ENCODE measurements at places on chromosomes 6 and 20.

GRCh38 chr20:50221501-50222308 lies 31.1 kb downstream of the CEBPB start:
- DNase-seq: no peak

- DNase-seq: no peak
Measured at GRCh38 chr6:52519618-52520017, 57.2 kb downstream of the TRAM2 start.

GRCh38 chr20:1860446-1860845 lies 34.8 kb upstream of the SIRPA start:
- no peak for DNase-seq

- DNase-seq: no peak
Measured at GRCh38 chr20:38106461-38106860, 58.6 kb downstream of the TGM2 start.

DNA sequence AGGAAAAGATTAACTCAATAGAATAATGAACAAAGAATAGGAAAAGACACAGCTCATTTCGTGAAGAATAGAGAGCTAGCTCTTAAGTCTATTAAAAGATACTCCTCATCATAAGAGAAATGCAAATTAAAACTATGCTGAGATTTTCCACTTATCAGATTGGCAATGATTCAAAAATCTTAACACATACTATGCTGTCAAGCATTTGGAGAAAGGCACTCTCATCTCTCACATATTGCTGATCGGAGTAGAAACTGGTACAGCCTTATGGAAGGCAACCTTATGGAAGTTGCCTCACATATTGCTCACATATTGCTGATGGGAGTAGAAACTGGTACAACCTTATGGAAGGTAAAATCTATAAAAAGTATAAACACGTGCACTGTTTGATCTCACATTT lies 21.4 kb upstream of the PLAGL1 start:
- DNase-seq: no peak

- no peak for DNase-seq
Measured at GRCh38 chr6:55379471-55379870, 52.2 kb downstream of the GFRAL start.

DNA sequence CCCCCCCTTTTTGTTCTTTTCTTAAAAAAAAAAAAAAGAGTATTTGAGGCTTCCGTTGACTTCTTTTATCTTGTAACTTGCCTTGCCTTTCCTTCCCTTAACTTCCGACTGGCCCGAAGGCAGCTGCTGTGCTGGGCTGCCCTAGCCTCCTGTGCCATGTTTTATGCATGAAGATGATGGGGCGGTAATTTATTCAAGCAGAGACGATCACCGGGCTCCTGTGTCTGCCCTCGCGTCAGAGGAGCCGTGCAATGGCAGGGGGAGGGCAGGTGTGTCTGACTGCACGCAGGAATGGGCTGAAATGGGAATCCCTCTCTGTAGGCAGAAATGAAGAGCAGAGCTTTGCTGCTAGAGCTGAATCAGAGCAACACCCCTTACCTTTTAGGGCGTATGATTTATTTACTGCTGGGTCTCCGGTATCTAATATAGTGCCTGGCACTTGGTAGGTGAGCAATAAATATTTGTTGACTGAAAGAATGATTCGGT lies 106.3 kb upstream of the RIPOR2 start:
- no peak for DNase-seq

DNA sequence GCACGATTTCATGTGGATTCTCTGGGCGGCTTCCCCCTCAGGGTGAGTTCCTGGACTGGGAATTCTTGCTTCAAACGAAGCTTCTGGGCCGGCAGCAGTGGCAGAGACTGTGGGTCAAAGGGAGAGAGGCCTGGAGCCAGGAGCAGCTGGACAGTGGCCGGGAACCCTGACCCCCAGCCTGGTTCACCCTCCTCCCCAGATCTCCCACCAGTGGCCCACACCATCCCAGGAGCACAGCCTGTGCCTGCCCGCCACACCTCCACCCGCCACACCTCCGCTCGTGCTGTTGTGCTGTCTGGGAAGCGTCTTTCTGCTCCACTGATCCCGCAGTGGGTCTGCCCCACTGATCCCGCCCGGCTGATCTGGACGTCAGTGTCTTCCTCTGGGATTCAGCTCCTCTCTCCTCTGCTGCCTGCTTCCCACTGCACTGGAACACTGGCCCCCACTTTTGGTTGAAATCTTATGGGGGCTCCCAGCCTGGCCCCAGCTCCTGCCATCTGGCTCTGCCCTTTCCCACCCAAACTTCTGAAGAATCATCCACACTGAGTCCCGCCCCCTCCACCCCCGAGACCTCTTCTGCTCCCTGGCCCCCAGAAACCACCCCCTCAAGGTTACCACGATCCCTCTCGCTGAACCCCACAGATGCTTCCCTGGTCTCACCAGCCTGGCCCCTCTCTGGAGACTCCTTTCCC lies 9.8 kb downstream of the ZBP1 start:
- DNase-seq: no peak

DNA sequence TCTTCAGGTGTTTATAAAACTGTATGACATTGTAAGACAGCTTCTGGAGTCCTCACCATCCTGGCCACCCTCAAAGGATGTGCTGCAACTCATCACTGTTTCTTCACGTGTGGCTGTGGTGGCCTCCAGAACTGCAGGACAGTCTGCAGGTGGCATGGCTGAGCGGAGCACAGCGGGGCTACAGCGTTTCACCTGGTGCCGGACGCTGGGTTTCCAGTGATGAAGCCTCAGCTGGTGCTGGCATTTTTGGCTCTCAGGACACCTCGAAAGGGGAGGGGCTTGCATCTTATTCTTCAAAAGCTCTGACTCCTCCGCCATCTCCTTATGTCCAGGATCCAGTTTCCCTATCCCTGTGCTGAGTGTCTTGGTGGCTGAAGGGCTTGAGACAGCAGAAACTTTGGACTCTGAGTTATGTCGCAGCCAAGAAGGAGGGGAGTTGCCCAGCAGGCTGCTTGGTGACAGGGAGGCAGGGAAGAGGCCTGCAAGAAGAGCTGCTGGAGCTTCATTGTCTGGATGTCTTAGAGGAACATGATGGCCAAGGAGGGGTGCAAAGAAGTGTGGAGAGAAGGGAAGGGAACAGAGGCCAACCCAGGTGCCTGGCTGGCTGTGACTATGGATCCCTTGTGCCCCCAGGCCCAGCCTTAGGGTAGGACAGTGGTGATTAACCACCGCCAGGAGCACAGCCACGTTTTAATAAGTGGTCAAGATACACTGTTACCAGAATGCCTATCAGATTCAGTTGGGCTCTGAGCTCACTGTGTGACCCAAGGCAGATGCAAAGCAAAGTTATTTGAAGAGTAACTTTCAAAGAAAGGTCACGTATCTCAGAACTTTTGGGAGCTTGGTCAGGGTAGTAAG lies 58.7 kb downstream of the GTF2H5 start:
- no peak for DNase-seq

Measured in forelimb muscle (tissue), 1 donor.